CD4-positive, alpha-beta T cell treated with Interleukin-2 at 100 ng/mL for 4 hours (primary cell): ENCODE measurements at places on chromosomes 6 and 20.

GRCh38 chr6:47111685-47112084 is 69.6 kb upstream of the ADGRF1 start:
- DNase-seq: no peak

DNA sequence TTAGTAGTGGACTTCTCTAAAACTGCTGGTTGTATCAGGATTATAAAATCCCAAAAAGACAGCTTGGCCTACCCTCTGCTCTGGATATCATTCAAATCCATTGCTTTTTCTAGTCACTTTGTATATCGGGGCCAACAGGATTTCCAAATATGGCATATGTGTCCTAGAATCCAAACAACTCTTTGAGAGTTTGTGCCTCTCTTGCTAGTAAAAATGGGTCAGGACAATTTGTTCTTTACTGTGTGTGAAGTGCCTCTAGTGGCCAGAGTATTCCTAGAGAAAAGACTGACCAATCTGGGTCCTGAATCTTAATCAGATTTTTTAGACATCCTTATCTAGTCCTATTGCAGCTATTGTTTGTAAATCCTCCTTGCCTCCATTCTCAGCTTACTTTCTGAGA is 33.5 kb upstream of the MANEA start:
- no peak for DNase-seq

- no peak for DNase-seq
These were observed 148.4 kb downstream of the HIVEP2 start for GRCh38 chr6:142796571-142796970.

DNA sequence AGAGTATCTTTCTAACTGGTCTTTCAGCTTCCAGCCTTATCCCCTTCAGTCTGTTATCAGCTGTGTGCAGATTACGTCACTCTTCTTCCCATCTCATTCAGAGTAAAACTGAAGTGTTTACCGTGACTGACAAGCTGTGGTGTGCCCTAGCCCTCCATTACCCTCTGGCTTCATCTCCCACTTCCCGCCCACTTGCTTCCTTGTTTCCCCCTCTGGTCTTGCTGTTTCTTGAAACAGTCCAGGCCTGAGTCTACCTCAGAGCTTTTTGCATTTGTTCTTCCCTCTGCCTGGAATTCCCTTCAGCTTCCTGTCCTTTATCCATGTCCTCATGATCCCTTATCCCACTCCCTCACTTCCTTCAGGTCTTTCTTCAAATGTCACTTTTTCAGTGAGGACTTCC is 66.9 kb downstream of the CARMIL1 start:
- DNase-seq: no peak

DNA sequence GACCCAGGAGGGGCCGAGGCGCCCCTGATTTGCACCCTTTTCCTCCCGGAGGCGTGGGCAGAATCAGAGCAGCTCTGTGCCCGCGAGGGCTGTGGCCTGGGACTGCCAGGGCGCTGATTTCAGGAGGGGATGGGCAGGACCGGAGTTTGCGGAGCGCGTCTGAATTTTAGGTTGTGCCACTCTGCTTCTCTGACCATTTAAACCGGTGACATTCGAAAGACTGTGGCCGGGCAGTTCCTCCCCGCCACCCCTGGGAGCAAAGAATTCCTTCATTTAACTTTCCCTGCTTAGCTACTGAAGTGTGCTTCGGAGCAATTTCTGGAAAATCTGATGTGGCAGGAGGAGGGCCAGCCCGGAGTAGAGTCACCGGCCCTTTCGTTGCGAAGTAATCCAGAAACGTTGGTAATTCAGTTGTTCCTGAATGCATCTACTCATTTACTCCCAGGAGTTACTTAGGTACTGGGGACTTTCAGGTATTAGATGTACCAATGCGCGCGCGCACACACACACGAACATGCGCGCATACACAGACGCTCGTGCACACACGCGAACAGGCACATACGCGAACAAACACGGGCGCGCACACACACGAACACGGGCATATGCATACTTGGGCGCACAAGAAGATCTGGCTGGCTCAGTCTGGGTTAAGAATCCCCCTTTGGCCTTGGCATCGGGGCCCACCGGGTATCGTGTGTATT is 568 bp downstream of the CCDC170 start:
- no peak for DNase-seq

GRCh38 chr6:1614448-1615150 is 4.9 kb downstream of the FOXC1 start:
- no peak for DNase-seq

DNA sequence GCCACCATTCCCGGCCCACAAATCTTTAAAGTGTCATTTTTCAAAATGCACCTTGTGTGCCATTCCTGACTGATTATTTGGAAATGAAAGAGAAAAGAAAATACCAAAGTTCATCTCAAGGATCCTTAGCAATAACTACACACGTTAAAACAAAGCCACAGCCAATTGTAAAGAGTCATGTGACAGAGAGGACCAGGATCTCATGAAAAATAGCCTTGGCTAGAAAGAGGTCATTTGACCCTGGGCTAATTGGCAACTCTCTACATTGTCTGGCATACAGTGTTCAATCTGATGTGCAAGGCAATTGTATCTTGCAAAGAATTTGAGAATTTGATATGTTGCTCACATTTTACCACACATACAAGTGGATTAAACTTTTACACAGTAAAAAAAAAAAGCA is 31.6 kb upstream of the HLA-G start:
- no peak for DNase-seq

GRCh38 chr6:143395699-143396098 is 54.8 kb downstream of the ADAT2 start:
- no peak for DNase-seq

GRCh38 chr6:115602466-115602865 is 458.2 kb downstream of the FRK start:
- no peak for DNase-seq

GRCh38 chr20:45301824-45302271 is 4.8 kb upstream of the RBPJL start:
- DNase-seq: no peak

- DNase-seq: no peak
These were observed 196.5 kb upstream of the OPRM1 start for GRCh38 chr6:153842491-153842890.

- DNase-seq: no peak
These were observed 210.3 kb downstream of the TBX18 start for GRCh38 chr6:84554074-84554473.

- peak; percentile 1 for DNase-seq
These were observed 54.3 kb downstream of the SLC23A2 start for GRCh38 chr20:4946986-4947385.

DNA sequence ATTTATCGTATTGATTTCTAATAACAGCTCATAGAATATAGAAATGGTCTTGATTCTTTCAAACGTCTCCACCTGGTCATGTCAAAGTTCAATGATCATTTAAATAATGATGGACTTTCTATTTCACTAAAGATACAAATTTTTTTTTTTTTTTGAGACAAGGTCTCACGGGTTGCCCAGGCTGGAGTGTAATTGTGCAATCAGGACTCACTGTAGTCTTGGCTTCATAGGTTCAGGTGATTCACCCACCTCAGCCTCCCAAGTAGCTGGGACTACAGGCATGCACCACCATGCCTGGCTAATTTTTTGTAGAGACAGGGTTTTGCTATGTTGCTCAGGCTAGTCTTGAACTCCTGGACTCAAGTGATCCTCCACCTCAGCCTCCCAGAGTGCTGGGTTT is 25.2 kb downstream of the KLHL31 start:
- DNase-seq: no peak

- DNase-seq: no peak
These were observed 50.5 kb downstream of the CFAP61 start for GRCh38 chr20:20102716-20103258.

DNA sequence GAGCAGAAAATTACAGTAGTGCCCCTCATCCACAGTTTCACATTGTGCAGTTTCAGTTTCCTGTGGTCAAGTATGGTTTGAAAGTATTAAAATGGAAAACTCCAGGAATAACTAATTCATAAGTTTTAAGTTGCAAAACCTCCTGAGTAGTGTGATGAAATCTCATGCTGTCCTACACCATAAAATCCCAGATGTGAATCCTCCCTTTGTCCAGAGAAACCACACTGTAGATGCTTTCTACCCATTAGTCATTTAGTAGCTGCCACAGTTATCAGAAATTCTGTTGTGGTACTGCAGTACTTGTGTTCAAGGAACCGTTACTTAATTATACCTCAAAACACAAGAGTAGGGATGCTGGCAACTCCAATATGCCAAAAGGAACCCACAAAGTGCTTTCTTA is 74.7 kb downstream of the PTCHD4 start:
- no peak for DNase-seq

DNA sequence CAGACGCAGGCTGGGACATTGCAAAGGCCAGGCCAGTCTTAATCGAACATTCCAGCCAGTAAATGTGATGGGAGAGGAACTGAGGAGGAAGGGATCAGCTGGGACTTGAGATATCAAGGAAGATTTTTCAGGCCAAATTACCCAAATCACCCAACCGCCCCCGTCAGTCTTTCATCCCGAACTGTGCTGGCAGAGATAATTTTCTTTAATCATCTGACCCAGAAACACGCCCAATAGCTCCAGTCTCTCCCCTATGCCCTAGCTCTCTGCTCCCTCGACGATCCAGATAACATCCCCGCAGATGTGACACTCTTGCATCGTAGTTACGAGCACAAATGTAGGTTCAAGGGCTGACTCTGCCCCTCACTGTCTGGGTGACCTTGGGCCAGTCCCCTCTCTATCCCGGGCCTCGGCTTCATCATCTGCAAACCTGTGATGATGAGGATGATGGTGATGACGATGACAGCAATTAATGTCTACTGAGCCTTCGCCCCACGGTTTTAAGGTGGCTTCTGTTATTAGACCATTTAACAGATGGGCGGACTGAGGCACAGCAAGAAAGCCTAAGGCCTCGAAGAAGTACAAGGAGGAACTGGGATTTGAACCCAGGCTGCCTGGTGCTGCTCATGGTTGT is 118.6 kb downstream of the PREX1 start:
- DNase-seq: no peak

GRCh38 chr6:63677282-63677681 is 41.7 kb downstream of the PHF3 start:
- DNase-seq: no peak
